ENCODE measurements at places on chromosomes 7 and 10.

DNA sequence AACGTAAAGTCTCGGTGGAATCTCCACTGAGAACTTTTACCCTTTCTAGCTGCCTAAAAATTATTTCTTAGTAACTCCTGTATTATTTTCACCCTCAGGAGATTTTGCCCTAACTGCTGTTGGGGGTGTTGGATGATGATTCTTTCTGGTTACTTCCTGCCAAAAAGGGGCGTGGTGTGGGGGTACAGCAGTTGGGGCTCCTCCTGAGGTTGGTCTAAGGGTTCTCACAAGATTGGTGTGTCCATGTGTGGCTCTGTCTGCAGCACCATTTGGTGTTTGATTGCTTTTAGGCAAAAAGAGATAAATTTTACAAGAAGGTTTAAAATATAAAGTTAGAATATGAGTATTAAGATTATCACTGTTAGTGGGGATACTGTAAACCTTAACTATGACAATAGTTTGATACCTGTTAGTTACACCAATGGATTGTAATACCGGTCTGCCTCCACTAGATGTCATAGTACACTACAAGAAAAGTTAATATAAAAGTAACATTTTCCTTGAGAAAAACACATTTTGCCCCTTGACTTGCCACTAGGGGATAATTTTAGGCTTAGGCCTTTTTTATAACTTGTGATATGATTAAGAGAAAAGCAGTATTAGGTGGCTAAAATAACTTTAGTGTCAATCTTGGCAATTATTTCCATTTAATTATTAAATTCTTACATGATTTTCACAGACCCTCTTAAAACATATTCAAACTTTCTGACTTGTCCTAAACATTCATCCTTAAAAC is 928.7 kb downstream of the IPMK start:
- peak; percentile 16 for DNase-seq

- no peak for DNase-seq
These were observed 15.4 kb downstream of the GPNMB start for GRCh38 chr7:23261843-23262452.

DNA sequence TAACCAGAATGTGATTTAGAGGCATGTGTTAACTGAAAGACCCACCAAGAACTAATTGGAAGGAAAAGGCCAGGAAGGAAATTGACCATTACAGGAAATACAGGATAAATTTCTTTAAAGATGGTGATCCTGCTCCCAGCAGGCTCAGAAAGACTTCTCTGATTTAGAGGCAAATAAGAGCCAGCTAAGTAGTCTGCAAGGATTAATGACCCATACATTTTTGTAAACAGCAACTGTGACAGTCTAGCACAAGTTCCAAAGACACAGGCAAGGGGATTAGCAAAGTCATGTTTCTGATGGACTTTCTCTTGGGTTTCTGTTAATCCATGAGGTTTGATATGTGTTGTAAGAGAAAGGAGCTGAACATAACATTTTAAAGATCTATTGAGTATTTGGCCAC is 425.0 kb downstream of the HTR7 start:
- DNase-seq, result no peak

GRCh38 chr7:69674701-69675182 is 76.5 kb downstream of the AUTS2 start:
- DNase-seq, result no peak

DNA sequence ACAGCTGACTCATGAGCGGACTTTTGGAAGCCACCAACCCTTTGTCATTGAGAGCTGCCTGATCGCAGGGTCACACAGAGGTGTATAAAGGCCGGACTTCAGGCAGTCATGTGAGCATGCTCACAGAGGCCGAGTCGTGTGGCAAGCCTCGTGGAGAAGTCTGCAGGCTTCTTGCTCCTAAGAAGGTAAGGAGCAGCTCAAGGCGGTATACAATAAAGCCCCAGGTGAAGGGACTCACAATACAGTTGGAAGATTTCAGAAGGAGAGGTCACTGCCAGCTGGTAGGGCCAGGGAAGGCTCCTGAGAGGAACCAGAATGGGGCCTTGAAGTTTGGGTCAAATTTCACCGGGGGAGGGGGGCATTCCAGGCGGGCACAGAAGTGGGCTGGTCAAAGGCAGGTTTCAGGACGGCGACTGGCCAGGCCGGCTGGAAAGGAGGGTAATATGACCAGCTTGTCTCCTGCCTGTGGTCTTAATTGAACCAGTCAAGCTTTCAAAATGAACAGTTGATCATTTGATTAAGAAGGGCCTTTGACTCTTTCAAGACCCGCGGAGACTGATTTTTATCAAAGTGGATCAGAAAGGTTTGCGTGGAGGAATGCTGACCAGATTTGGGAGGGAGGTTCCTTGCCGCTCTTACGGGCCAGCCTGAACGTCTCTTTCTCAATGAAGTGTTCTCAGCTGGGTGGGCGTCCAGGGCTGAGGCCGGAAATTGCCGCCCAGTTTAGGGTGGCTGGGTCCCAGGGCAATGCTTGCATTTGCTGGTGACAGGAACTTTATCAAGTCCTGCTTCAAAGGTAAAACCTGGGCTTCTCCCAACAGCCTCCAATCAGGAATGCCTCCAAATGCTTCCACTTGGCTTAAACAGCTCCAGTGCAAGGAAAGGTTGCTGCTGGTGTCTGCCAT is 178.6 kb downstream of the EMX2 start:
- no peak for DNase-seq

GRCh38 chr10:89283936-89284475 is 17.8 kb upstream of the IFIT2 start:
- DNase-seq, result no peak

DNA sequence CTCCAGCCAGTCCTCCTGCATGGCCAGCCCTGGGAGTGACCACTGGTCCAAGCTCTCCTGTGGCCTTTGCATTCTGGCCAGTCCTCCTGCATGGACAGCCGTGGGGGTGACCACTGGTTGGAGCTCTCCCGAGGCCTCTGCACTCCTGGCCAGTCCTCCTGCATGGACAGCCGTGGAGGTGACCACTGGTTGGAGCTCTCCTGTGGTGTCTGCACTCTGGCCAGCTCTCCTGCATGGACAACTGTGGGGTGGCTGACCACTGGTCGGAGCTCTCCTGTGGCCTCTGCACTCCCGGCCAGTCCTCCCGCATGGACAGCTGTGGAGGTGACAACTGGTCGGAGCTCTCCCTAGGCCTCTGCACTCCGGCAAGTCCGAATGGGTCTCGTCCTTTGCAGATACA is 28.7 kb upstream of the ADARB2 start:
- no peak for DNase-seq

DNA sequence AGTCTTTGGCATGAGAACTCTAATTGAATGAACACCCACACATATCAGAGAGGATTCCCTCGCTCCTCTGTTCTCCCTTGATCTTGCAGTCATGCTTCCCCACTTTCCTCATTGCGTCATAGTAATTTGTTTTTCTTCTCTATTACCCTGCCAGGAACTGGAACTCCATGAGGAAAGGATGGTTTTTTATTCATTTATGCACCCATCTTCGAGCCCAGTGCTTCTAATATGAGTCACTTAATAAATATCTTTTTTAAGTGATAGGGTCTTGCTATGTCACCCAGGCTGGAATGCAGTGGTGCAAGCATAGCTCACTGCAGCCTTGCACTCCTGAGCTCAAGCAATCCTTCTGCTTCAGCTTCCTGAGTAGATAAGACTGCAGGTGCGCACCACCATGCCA is 83.5 kb downstream of the OTUD1 start:
- no peak for DNase-seq

GRCh38 chr7:115475761-115476385 is 554.0 kb downstream of the MDFIC start:
- no peak for DNase-seq

DNA sequence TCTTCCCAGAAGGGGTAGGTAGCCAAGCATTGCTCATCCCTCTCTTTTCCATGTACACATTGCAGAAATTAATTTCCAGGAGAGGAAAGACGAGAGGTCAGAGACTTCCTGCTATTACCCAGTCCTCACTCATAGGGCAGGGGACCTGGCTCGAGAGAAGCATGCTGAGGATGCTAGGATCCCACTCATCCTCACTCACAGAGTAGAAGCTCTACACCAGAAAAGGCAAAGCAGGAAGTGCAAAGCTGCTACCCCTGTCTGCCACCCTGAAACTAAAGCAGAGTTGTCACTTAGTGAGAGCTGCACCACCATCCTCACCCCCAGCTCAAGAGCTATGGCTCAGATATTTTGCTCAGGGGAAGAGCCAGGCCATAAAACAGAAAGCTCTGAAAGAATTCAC is 9.9 kb downstream of the OR9A2 start:
- no peak for DNase-seq

- DNase-seq, result peak; percentile 48
These were observed 189.3 kb downstream of the ELMO1 start for GRCh38 chr7:37259319-37259821.

DNA sequence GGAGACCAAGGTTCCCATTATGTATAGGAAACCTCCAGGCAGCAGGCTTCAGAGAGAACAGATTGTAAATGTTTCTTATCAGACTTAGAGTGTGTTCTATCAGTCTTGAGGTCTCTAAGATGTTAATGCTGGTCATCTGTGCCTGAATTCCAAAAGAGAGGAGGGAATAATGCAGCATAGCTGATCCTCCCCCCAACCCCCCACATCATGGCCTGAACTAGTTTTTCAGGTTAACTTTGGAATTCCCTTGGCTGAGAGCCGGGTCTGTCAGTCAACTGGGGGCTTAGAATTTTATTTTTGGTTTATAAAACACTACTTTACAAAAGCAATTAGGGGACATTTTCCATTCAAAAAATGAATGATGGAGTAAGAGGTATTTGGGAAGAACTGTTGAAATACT is 184.3 kb downstream of the NEBL start:
- no peak for DNase-seq

Data from NCI-H2029 treated with DMSO at 0.1 percent for 48 hours (cell line).